GM23338 (cell line): ENCODE measurements at places on chromosomes 4 and X. TPM values are rescaled to one million over a fixed set of nuclear protein-coding genes. Genes with fewer than 3 reads are reported as not detected.

Gene GPR34
- not detected in 2 replicates for total RNA-seq

Gene SPOCK3
- 0.08 and 1.6 TPM in 2 replicates for total RNA-seq

Gene SYTL5
- 0.35 and 0.70 TPM in 2 replicates for total RNA-seq

Gene SLITRK4
- 4.0 and 6.0 TPM in 2 replicates for total RNA-seq

- peak; percentile 29 for DNase-seq
Observed at GRCh38 chr4:150582146-150582872, at the start of gene MAB21L2. TSS of gene MAB21L2 (plus strand) at chr4:150582151. CDS start at chr4:150583030, 879 bp downstream.

Gene MAGEA1
- total RNA-seq = not detected in 2 replicates

GRCh38 chr4:61320631-61321030, 120.5 kb downstream of the ADGRL3 start:
- DNase-seq = no peak

Gene EIF4E
- 257 and 351 TPM in 2 replicates for total RNA-seq

Gene KIT
- 26.8 and 28.4 TPM in 2 replicates for total RNA-seq

- DNase-seq = no peak
Observed at GRCh38 chr4:23706972-23707651, 182.7 kb downstream of the PPARGC1A start.

DNA sequence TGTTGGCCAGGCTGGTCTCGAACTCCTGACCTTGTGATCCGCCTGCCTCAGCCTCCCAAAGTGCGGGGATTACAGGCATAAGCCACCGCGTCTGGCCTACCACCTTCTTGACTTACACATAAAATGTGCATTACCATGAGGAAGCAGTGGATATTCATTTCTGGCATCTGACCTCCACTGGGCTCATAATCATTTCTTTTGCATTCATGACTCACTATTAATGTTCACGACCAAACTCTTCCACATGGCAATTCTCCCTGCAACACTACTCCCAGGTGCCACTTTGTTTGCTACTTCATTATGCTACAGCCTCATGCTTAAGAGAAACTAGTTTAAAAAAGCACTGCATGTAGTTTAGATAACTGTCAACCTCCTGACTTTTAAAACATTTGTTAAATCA, 22.7 kb downstream of the RASGEF1B start:
- DNase-seq = no peak

Gene RTL3
- not detected in 2 replicates for total RNA-seq

DNA sequence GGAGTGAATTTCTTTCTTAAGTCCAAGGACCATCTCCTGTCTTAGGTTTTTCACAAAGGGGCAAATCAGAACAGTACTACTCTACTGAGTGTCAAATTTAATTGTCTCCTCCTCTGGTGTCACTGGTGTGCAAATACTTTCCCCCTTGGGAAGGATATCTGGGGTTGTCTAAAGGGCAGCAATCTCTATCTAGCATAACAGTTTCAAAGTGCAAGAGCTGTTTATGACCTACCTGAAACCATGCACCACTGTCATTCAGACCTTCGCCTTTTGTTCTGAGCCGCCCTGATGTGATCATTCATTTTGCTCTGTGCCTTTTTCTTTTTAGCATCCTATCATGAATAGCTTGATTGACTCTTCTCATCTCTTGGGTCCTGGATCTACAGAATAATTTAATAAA, 39.3 kb downstream of the IL1RAPL1 start:
- no peak for DNase-seq

DNA sequence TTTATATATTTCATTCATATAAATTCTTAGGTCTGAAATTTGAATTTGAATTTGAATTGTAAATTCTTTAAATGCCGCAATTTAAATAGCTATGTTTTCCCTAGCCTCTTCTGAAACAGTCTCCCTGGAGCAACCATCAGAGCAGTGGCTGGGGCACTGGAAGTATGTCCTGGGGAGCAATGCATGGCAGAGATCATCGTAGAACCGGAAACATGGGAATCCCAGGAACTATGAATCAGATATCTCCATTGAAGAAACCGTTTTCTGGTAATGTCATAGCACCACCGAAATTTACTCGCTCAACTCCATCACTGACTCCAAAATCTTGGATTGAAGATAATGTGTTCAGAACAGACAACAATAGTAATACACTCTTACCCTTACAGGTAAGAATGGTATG, 4.9 kb downstream of the CPEB2 start:
- DNase-seq = peak; percentile 41

DNA sequence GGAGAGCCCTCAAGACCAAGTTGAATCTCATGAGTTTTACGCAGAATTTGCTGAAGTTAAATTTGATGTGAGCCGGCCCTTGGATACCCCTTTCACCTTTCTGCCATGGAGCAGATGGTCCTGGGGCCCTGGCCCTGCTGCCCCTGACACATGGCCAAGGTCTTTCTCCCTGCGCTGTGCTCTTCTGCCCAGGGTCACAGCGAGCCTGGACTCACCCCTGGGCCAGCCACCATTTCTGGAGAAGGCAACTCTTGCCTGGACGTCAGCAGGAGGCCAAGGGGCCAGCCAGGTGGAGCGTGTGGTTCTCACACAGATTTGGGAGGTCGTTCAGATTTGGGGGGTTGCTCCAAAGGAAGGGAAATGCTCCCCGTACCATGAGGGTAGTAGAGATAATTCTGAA, 30.0 kb downstream of the PCGF3 start:
- DNase-seq = no peak

Gene PDHA1
- total RNA-seq = 77.3 and 100 TPM in 2 replicates

Gene MAGEA9B
- 0.52 TPM in 1 of 2 replicates, not detected in the other for total RNA-seq
